ENCODE measurements at places on chromosomes 5 and 9.

DNA sequence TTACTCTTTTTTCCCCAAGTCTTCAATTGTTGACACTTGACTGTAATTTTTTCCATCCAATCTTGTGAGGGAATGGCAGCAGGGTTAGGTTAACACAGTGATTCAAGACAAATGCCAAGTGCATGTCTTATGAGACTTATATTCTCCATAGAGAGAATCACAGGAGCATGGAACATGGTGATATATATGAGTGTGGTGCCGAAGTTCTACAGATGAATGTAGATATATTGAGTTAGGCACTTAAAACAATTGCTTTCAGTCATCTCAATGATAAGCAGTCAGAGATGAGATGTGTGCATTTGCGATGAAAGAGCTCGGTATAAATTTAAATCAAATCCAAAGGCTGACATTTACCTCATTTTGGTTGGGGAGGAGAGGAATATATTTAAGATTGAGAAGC lies 211.2 kb downstream of the CDH10 start:
- no peak for DNase-seq

DNA sequence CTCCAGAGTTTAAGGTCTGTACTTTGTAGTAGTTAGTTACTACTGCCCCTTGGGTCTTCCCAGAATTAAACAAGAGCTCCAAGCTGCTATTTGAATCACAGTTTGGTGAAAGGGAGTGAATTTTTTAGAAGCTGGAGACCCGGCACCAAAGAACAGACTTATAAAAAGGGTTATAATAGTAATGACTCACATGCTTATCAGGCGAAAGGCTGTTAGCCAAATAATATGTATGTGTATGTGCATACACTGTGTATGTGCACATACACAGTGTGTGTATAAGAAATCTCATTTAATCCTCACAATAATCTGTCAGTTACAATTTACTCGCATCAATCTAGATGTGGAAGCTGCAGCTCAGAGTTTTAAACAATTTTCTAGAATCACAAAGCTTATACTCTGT lies 59.5 kb upstream of the ITGA1 start:
- no peak for DNase-seq

DNA sequence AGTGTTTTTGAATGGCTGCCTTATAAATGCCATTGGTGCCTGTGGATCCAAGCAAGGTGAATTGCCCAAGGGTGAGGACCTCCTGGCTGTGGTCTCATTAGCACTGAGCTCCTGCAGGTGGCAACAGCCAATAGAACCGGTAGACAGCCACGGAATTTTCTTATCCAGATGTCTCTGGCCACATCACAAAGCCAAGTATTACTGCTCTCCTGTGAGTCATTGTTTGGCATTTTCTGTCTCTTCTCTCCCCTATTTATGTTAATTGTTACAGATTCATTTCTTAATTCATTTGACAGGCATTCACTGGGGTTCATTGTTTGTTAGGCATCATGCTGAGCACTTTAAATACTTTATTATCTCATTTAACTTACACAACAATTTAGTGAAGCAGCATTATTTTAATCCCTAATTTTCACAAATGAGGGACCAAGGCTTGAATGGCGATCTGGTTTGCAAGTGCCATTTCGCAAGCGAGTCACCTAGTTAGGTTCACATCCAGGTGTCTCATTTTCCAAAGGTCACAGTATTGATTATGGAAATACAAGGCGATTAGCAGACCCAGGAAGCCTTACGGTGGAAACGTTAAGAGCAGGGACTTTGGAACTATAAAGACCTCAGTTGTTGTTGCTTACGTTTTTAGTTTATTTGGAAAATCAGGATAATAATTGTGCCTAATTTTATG lies 58.2 kb upstream of the DPYSL3 start:
- DNase-seq: no peak

DNA sequence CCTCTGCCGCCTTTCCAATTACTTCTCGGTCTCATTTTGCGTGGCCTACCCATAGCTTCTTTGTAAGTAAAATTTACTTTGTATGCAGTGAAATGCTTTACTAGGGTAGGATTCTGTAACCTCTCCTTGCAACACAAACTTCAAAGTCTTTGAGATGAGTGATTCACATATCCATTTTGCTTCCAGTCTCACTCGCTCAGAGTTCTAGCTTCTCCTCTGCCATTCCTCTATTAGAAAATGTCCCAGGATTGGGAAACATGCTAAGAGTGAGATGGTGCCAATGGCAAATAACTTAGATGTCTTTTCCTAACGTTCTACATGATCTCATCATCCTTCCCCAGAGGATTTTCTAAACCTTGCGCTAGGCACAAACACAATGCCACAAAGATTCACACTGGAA lies 270.5 kb upstream of the SLC30A5 start:
- no peak for DNase-seq

DNA sequence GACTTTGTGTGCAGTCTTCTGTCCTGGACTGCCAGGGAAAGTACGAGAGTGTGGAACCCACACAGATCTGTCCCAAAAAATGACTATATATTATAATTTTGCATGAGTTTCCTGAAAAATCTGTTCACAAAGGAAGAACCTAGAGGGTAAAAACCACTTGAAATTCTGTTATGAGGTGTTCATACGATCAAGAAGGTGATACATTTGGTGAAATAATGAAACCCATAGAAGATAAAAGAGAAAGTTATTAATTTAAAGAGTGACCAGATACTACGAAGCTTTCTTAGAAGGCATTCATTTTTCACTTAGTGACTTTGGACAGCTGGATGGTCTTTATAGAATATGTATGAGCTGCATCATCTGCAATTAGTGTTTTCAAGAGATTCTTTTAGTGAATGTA lies 32.9 kb downstream of the SLC12A2 start:
- DNase-seq: no peak

DNA sequence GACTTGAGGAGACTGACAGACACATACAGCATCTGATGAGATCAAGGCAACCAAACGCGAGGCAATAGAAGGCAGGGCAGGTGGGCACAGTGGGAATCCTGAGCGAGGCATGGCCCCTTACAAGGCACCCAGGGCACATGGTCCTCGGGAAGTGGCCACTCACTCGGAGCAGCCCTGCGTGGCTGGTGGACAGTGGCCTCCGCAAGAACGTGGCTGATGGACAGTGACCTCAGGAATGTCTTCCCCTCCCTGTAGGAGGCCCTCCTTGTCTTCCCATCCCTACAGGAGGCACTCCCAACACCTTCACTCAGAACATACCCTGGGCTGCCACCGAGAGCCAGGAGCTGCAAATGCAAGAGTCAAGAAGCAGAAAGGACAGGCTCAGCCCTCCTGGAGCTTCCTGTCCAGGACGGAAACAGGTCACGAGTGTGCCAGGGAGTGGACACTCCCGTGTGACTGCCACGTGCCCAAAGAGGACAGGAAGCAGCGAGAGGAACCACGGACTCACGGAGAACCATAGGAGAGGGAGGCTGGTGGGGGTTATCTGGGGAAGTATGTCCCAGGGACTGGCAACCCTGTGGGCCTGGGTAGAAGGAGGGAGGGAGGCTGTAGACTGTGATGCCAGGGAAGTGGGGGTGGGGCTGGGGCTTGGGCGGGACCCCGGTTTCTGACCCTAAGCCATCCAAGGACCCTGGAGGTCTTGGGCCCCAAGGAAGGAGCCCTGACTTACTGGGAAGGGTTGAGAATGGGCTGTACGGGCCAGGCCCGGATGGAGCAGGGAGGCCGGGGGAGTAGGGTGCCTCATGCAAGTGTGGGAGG lies 321.9 kb upstream of the IRX4 start:
- peak; percentile 79 for DNase-seq

- no peak for DNase-seq
Observed at GRCh38 chr5:1112596-1113331, 901 bp upstream of the SLC12A7 start.

Data from osteocyte (in vitro differentiated cells).